D721Med (cell line): ENCODE measurements at places on chromosomes 12 and 14.

GRCh38 chr14:22282417-22282816 lies 306.6 kb downstream of the DAD1 start:
- no peak for DNase-seq

DNA sequence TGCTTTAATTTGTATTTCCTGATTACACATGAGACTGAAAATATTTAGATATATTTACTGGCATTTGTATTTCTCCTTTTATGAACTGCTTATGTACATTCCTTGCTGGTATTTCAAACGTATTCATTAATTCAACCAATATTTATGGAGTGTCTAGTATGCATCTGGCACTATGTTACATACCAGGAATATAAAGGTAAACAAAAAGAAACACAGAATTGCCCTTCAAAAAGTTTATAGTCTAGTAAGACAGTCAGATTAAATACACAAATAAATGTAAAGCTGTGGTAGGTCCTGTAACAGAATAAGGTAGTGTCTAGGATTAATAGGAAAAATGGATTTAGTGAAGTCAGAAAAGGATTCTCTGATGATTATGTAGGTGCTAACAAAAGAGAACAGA lies 87.5 kb downstream of the PPP1R12A start:
- no peak for DNase-seq

DNA sequence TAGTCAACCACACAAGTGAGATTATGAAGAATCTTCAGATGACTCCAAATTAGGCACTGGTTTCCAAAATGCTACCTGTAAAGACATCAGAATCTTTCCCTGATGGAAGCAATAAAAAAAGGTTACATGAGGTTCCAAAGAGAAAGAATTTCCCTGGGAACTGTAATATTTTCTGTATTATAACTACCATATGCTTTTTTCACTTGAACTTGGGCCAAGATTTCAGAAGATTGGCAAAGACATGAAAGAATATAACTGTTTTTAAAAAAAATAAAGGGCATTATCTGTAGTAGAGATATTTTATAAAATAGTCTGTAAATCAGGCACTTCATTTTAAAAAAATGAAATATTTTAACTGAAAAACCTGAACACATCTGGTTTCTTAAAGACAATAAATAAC lies 12.9 kb downstream of the HECTD1 start:
- DNase-seq: no peak

GRCh38 chr14:61260939-61261776 lies 20.0 kb downstream of the TMEM30B start:
- no peak for DNase-seq

DNA sequence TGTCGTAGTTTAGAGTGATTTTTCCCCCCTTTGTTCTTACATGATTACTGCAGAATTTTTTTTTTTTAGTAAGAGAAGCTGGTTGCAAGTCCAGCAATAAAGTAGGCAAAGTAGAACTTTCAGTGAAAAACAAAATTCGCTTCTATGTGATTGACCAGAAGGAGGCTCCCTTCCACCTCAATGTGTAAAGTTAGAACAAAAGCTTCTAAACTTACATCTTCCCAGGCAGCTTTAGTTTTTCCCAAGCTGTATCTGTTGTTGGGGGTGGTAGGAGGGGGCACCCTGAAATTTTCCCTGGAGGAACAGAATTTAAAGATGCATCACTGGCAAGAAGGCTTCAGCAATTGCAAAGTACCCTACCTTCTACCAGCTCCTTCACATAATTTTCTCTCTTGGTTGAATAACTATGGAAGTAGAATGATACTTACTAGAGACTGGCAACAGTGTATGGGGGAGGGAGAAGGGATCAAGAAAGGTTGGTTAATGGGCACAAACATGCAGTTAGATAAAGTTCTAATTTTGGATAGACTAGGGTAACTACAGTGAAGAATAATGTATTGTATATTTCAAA lies 87.3 kb upstream of the E2F7 start:
- no peak for DNase-seq

DNA sequence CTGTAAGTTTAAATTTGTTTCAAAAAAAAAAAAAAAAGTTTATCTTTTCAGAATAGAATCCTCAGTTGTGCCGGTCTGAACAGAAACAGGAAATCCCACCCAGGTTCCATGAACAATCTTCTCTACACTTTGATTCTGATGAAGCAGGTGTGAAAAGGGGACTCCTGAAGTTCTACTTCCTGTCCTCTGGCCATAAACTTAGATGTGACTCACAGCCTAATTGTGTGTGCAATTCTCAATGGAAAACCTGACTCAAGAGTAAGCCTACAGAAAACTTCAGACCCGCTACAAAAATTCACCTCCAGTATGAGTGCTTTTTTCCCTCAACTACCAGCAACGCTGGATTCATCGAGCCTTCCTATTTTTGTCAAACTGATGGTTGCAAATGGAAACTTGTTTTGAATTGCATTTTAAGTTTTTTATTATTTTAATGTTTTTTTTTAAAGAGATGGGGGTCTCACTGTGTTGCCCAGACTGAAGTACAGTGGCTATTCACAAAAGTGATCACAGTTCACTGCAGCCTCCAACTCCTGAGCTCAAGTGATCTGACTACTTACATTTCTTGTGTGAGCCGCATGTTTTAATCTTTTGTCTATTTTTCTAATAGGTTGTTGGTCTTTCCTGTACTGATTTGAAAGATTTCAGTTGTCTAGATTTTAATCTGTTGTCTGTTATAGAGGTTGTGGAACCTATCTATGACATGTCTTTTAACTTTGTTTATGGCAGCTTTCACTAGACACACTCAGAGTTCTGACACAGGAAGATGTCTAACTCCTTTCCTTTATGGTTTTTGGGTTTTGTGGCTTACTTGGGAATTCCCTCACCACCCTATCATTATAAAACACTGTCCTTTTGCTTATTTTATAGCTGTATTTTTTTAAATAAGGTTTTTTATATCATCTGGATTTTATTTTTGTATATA lies 37.6 kb downstream of the ATG14 start:
- no peak for DNase-seq
